ENCODE measurements at places on chromosomes 3 and 15. TPM values are rescaled to one million over a fixed set of nuclear protein-coding genes. Genes with fewer than 3 reads are reported as not detected.

Gene PLS1
- 6.0 TPM for total RNA-seq

- no peak for DNase-seq
Observed at GRCh38 chr3:2477620-2478019, 379.0 kb downstream of the CNTN4 start.

Gene TATDN2
- 28.8 TPM for total RNA-seq

- no peak for DNase-seq
Observed at GRCh38 chr15:99345832-99346462, 94.7 kb downstream of the LRRC28 start.

DNA sequence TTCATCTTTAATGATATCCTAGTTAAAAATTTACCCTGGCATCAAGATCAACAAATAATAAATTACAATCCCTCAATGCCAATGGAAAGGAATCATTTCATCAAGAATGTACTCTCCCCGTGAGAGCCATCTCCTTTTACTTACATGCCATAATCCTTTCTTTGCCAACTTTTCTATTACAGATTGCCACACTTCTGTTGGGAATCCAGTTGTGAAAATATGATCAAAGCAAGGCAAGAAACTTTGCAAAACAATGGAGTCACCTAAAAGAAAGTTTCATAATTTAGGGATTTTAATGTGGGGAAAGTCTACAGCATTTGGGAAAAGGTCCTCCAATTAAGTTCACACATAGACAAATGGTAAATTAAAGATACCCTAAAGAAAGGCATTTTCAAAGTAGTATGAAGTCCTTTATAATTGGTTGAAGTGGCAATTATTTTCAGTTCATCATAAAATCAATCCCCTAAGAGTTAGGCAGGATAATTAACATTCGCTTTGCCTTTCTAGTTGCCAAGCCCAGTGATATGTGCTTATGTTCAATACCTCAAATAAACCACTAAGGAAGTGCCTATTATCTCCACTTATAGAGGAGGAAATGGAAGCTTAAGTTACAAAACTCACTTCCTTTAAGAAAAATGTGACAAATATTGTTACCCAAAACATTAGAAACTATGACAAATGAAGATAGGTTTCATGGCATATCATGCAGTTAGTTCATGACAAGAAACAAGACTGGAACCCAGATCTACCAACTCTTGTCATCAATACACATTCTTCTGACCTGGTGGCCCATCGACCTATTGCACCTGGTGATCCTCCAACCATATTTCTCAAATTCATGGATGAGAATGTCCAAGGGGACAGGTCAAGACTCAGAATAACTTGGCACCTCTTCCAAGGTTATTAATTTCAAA is 49.1 kb downstream of the TRANK1 start:
- DNase-seq = no peak

- DNase-seq = no peak
Observed at GRCh38 chr3:189429019-189429418, 202.2 kb upstream of the TP63 start.

GRCh38 chr3:110940055-110940454 is 131.6 kb upstream of the NECTIN3 start:
- DNase-seq = no peak

Gene SOX14
- not detected for total RNA-seq

- peak; percentile 12 for DNase-seq
Observed at GRCh38 chr3:49803465-49804140, 542 bp downstream of the INKA1 start.

DNA sequence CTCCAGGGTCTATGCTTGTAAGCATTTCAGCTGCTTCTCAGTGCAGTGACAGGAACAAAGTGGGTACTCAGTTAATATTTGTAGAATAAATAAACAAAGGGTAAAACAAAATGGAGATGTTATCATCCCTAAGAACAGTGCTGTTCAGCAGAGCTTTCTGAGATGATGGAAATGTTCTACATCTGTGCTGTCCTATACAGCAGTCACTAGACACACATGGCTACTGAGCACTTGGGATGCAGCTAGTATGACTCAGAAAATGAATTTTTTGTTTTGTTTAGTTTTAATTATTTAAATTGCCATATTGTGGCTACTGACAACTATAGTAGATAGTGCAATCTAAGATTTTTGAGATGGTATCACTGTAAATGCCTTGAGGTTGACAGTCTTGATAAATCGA is 283.8 kb upstream of the ADAMTS9 start:
- DNase-seq = no peak

- DNase-seq = no peak
Observed at GRCh38 chr3:44363591-44363990, 25.0 kb downstream of the TCAIM start.

DNA sequence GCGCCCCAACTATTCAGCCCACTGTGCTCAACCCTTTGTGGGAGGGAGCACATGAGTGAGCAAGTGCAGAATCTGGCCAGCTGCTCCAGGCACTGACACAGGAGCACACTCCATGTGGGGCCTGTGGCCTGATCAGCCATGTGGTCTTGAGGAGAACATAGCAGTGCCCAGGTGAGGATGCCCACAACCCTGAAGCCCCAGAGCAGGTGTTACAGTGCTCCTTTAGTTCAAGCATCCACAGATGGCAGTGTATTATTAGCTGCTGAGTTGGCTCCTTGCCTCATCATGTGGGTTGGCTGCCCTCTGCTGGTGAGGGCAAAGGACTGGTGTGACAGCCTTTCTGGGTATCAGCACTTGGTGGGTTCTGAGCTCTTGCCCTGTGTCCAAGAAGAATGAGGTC is 1588.2 kb downstream of the SI start:
- DNase-seq = no peak

DNA sequence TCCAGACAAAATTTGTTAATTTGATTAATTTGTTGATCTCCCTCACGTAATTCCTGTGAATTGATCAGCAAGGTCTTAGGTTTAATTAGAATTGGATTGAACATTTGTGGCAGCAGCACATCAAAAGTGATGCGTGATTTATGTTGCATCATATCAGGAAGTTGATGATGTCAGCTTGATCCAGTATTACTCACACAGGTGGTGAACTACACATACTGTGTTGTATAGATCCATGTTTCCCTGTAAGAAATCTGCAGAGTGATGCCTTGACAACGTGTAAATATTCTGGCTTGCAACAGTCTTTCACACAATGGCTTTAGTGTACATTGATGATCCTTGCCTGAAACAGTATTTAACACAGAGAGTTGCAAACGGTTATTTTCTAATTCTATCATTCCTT is 200.4 kb downstream of the ADAMTSL3 start:
- DNase-seq = no peak

- DNase-seq = no peak
Observed at GRCh38 chr3:119677641-119677934, 382 bp upstream of the COX17 start.

Gene GDPGP1
- total RNA-seq = 4.1 TPM

Gene MUC20
- total RNA-seq = 0.41 TPM

DNA sequence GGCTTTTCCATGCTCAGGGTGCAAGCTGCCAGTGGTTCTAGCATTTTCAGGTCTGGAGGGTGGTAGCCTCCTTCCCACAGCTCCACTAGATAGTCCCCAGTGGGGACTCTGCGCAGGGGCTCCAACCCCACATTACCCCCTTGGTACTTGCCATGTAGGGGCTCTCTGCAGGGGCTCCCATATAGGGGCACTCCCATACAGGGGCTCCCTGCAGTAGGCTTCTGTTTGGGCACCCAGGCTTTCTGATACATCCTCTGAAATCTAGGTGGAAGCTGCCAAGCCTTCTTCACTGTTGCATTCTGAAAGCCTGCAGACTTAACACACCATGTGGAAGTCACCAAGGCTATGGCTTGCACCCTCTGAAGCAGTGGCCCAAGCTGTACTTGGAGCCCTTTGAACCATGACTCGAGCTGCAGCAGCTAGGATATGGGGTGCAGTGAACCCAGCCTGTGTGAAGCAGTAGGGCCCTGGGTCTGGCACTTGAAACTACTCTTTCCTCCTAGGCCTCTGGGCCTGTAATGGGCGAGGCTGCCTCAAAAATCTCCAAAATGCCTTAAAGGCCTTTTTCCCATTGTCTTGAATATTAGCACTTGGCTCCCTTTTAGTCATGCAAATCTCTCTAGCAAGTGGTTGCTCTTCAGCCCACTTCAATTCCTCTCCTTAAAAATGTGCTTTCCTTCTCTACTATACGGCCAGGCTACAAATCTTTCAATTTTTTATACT is 96.4 kb downstream of the TPRA1 start:
- no peak for DNase-seq

DNA sequence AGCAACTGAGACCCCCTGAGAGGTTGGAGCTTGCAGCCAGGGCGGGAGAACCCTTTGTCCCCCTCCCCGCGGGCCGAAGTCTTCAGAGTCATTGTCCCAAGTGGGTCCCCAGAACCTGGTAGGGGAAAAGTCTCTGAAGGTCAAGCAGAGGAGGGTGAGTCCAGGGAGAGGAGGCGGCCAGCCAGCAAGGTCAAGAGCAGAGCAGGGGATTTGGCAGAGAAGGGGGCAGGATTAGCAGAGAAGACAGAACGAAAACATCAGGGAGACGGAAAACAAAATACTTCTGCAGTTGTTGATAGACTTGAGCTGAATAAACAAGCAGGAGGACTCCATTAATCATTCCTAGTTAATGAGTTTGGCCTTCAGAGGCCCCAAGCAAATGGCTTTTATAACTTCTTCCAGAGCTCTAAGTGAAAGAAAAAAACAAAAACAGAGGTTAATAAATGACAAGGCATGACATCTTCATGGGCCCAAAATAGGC is 66.7 kb downstream of the GRIP2 start:
- DNase-seq = no peak

Gene CCR8
- not detected for total RNA-seq

All from astrocyte (in vitro differentiated cells and primary cell).